Activated CD8-positive, alpha-beta memory T cell treated with anti-CD3 and anti-CD28 coated beads, Interleukin-2, amount 50 U/mL, for 48 hours (primary cell): ENCODE measurements at places on chromosomes 6 and 20.
A peak's percentile ranks its signal among the peaks of the same experiment; 100 is the strongest.

GRCh38 chr6:38543022-38543421, 96.7 kb downstream of the BTBD9 start:
- DNase-seq: no peak

DNA sequence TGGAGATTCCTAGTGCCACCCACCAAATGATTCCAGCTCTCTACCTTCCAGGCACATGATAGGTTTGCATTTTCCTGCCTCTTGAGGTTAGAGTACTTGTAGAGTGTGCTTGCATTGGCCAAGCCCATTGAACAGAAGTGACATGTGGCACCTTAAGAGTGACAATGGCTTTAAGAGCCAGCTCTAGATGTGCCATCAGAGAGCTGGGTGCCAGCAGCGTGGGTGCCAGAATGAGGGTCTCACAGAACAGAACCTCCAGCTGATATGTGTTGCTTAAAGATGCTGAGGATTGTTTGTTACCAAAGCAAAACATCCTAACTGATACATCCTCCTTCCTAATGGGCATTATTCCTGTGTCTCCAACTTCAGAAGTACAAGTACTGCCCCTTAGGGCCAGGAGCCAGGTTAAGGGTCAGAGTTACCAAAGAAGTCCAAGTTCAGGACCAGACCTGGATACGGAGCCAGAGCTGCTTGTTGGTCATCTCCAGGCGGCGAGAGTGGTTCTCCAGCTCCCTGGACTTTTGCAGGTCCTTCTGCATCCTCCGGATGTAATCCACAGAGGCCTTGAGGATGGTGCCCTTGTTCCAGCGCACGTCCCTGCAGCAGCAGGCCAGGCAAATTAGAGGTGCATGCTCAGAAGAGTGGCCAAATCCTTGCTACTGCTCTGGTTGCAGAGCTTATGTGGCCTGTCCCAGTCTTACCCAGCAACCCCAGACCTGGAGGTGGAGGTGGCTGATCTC, 47.5 kb downstream of the MDFI start:
- no peak for DNase-seq

- DNase-seq: no peak
Observed at GRCh38 chr6:811831-812230, 118.9 kb upstream of the EXOC2 start.

DNA sequence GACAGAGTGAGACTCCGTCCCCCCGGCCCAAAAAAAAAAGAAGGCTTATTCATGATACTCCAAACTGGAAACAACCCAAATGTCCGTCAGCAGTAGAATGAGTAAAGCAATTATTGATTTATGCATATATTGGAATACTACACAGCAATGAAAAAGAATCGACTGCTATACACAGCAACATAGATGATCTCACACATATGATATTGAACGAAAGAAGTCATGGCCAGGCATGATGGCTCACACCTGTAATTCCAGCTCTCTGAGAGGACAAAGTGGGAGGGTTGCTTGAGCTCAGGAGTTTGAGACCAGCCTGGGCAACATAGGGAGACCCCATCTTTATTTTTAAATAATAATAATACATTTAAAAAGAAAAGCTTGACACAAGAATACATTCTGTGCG, 28.5 kb downstream of the BCAS4 start:
- no peak for DNase-seq

GRCh38 chr20:40481743-40482458, 207.1 kb downstream of the MAFB start:
- no peak for DNase-seq

- DNase-seq: no peak
Observed at GRCh38 chr6:105791179-105791578, 295.0 kb upstream of the PRDM1 start.

GRCh38 chr6:36000451-36000850, 24.0 kb downstream of the SLC26A8 start:
- DNase-seq: no peak

DNA sequence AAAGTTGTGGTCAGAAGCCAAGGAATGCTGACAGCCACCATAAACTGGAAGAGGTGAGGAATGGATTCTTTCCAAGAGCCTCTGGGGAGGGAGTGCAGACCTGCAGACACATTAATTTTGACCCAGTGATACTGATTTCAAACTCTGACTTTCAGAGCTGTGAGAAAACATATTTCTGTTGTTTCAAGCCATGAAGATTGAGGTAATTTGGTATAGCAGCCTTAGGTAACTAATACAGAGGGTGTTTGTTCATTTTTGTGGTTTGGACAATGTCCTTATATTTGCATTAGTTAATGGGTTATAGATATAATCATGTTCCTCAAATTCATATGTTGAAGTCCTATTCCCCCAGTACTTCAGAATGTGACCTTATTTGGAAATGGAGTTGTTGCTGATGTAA, 85.4 kb upstream of the GTSF1L start:
- DNase-seq: no peak

DNA sequence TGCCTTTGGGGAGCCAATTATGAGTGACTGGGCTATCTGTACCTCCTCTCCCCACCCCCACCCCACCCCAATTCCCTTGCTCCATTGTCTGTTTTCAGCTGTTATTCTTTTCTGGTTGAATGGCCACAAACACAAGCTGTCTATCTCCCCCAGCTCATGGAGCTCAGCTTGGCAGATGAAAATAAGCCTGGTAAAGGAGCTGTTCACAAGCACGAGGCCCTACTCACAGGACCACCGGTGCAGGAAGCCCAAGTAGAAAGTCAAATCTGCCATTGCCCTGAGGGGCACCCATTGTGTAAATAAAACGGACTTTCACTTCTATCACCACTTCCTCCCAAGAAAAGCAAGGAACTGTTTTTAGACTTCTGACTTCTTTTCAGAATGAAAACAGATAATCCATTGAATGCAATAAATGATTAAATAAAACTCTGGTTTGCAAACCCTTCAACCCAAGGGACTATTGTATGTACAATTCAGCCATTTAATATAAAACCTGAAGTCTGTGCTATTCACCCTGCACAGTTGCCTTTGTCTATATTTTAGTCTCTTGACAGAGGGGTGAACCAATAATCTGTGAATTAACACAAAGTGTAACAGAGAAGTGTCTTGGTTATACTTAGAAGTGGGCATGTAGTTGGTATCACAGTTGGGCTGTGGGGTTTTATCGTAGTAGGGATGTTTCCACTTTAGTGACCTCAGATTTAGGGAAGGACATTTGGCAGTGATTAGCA, 27.7 kb downstream of the RIPOR2 start:
- DNase-seq: no peak

DNA sequence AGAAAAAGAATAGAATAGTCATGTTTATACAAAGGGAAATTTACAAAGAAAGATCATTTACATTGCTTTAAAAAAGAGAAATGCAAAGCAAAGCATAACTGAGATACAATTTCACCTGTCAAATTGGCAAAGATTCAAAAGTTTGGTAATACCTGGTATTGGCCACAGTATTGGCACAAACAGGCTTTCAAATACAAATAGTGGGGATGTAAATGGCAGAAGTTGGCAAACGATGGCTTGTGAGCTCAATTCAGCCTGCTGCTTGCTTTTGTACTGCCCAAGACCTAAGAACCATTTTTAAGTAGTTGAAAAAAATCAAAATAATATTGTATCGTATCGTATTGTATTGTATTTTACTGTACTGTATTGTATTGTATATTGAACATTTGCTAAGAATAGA, 194.5 kb upstream of the JAG1 start:
- DNase-seq: no peak

DNA sequence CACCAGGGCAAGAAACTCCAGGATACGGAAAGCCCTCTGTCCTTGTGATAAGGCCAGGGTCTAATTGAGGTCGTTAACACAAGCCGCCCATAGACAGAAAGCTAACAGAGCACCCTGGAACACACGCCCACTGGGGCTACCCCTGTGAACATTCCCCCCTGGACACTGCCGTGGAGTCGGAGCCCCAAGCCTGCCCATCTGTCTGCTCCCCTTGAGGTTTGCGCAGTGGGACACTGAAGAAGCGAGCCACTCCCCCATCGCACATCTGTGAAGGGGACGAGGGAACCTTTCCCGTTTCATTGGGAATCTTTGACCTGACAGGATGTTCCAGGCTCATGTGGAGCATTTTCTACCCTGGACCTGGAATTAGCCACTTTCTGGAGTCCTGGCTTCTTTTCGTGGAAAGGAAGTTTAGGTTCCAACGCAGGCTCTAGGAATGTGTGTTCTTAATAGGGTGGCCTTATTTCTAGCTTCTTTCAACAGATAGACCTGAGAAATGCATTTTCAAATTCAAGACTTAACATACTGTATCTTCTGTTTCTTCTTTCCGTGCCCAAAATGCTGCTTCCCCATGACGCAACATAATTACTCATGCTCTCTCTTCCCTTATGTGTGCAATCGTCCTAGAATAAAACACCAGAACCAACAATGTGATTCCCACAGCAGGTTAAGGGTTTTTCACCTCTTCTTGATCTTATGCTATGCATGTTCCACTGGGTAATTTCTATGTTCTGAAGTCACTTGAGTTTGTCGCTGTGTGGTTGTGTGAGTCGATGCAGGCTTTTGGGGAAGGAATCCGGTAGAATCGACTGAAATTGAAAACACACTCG, 161.1 kb downstream of the ERMARD start:
- DNase-seq: no peak

GRCh38 chr6:148548065-148548748, 198.6 kb upstream of the UST start:
- DNase-seq: no peak

DNA sequence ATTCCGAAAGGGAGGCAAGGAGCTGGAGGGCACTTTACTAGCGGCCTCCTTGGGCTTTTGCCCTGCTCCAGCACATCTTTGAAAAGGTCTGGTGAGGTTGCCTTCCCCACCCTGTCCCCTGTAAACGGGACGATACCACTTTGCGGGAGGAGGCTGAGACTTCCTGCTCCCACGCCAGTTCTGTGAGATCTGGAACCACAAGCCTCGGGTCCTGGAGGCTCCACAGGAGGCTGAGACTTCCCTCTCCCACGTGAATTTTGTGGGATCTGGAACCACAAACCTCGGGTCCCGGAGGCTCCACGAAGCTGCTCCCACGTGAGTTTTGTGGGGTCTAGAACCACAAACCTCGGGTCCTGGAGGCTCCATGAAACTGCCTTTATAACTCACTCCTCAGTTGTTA, 209.3 kb downstream of the DLL1 start:
- DNase-seq: peak; percentile 35

- no peak for DNase-seq
Observed at GRCh38 chr6:85135376-85136094, 314.3 kb upstream of the NT5E start.

GRCh38 chr6:4441981-4442434, 306.6 kb upstream of the ECI2 start:
- no peak for DNase-seq

GRCh38 chr6:90382760-90383159, 86.1 kb upstream of the BACH2 start:
- DNase-seq: no peak

DNA sequence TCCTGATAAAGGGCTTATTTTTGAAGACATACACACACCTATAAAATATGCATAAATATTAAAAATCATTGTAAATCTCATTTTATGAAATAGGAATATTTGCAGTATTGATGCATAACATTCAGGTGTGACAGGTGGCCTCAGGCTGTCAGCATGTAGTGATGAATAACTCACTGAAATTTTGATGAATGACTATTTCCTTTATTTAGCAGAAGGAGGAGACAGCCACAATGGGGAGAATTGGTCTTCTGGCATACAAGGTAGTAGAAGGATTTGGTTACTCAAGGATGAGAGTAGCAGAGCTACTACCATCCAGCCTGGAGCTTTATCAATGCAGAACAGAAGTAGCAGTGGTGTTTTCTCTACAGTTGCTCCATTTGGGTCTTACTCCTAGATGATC, 47.2 kb downstream of the RGS17 start:
- DNase-seq: no peak

DNA sequence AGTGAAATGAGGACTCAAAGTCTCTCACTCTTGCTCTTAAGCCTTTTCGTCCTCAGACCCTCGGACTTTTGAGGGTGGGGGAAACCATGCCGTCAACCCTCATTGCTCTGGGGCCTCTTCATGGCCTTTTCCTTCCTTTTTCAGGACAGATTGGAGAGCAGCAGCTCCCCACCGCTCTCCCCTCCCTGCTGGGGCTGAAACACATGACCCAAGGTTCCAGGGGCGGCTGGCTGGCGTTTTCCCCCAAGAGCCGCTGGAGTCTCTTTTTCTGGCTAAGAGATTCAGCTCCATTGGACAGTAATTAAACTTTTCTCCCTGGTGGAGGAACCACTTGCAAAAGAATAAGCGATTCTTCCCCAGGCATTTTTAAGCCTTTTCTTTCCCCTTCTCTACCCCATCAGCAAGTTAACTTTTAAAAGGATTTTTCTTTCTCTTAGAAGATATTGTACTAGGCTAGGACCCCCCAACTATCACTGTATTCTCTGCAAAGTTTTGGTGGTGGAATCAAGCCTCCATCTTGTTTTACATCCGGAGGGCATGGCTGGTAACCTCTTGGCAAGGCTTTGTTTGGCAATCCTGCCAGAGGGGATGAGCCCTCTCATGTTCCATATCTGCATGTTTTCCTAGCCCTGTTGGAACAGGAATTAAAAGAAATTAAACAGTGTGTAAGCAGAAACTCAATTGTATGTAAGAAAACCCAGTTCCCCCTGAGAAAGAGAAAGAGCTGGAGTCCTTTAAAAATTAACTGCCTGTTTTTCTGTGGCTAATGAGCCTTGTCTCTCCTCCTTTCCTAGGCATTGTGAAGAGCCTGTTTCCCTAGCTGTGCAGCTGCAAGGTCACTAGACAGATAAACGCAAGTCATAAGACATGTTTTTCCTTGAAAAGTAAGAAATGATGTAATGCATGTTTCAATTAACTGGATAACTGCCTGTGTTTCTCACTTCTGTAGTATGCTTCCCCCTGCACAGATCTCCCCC, 100.8 kb upstream of the GPR6 start:
- no peak for DNase-seq

DNA sequence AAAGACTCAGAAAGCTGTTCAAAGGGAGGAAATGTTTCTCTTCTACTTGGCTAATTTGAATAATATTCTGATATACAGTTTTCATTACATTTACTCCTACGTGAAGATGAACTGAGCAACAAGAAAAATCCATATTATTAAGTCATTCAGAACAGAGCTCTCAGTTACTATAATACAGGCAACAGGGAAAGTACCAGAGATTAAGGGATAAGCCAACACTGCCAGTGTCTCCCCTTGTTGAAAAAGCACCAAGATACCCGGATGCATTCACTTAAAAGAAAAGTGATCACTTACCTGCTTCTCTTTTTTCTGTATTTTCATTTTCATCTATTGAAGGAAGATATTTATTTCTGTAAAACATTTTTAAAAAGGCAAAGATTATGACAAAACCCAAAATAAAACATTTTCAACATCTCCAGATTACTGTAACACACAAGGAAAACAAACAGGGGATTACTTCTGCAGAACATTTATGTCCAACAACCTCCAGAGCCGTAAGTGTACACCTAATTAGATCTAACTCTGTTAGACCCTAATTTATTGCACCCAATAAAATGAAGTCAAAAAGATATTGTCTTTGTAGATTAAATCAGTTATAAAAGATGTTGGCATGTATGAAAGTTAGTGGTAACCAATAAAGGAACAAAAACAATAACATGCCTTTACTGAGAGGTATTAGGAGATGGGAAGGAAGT, 67.0 kb downstream of the CHD6 start:
- DNase-seq: no peak

GRCh38 chr20:59810449-59811187, 122.8 kb downstream of the SYCP2 start:
- peak; percentile 12 for DNase-seq
